ENCODE measurements at places on chromosomes 3 and 15. TPM values are rescaled to one million over a fixed set of nuclear protein-coding genes. Genes with fewer than 3 reads are reported as not detected.

The IL17RD gene
- total RNA-seq: 1.7 TPM

The ZNF501 gene
- 3.2 TPM for total RNA-seq

The C3orf22 gene
- not detected for total RNA-seq

The EPHB3 gene
- total RNA-seq: 10.8 TPM

The TRH gene
- total RNA-seq: not detected

The RHOV gene
- total RNA-seq: 0.18 TPM

The WDR93 gene
- total RNA-seq: not detected

The ADIPOQ gene
- total RNA-seq: not detected

The HRH1 gene
- total RNA-seq: 9.7 TPM

The NANOGP8 gene
- total RNA-seq: not detected

The GOLGA6L4 gene
- 0.46 TPM for total RNA-seq

The PPP1R14D gene
- not detected for total RNA-seq

The PLD1 gene
- 7.7 TPM for total RNA-seq

The VWA5B2 gene
- total RNA-seq: not detected

The TP53BP1 gene
- total RNA-seq: 31.5 TPM

The UBE2Q2 gene
- total RNA-seq: 32.1 TPM

The GRM2 gene
- total RNA-seq: not detected

The CLDND1 gene
- total RNA-seq: 52.2 TPM

The OXTR gene
- 0.63 TPM for total RNA-seq

The PATL2 gene
- total RNA-seq: 0.21 TPM

The GOLGA8T gene
- 0.10 TPM for total RNA-seq

The ATP13A4 gene
- total RNA-seq: not detected

The CHRNA5 gene
- 13.0 TPM for total RNA-seq

The ISLR gene
- total RNA-seq: not detected

The ARPP21 gene
- not detected for total RNA-seq

The CAMP gene
- total RNA-seq: 0.27 TPM

The AQP9 gene
- total RNA-seq: 0.14 TPM

The PLS1 gene
- 20.6 TPM for total RNA-seq

The SERINC4 gene
- total RNA-seq: 0.04 TPM

The SPSB4 gene
- not detected for total RNA-seq

The DPPA4 gene
- total RNA-seq: not detected

The GPR149 gene
- total RNA-seq: not detected

The RETNLB gene
- total RNA-seq: not detected

The FEZF2 gene
- total RNA-seq: not detected

The CCDC80 gene
- total RNA-seq: 25.0 TPM

The GOLGA8S gene
- 0.04 TPM for total RNA-seq

The CNTN4 gene
- not detected for total RNA-seq

The SPESP1 gene
- total RNA-seq: 6.2 TPM
